ENCODE measurements at places on chromosomes 4 and X.

GRCh38 chr4:81790477-81790876 lies 318.8 kb upstream of the RASGEF1B start:
- no peak for DNase-seq

GRCh38 chrX:110046971-110047370 lies 44.1 kb downstream of the TMEM164 start:
- no peak for DNase-seq

GRCh38 chr4:26807330-26807729 lies 53.3 kb upstream of the STIM2 start:
- no peak for DNase-seq

DNA sequence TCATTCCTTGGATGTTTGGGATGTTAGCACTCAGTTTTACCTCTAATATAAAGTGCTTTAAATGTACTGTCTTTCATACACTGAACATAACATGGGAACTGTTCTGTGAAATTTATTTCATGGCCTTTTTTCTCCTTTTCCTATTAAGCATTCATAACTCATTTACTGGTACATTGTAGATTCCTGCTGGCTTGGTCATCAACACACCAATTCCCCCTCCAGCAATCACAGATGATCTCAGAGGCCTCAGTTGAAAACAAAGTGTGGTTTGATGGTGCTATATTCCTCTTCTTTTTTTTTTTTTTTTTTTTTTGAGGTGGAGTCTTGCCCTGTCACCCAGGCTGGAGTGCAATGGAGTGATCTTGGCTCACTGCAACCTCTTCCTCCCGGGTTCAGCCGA lies 61.9 kb upstream of the FAM47B start:
- no peak for DNase-seq

Measured in stimulated activated CD8-positive, alpha-beta memory T cell treated with anti-CD3 and anti-CD28 coated beads, Interleukin-2, amount 100 ng/mL, for 48 hours (primary cell).